Pancreas (tissue), 10 donors: ENCODE measurements at places on chromosomes 1 and 21. TPM values are rescaled to one million over a fixed set of nuclear protein-coding genes. Genes with fewer than 3 reads are reported as not detected.

The PLA2G2F gene
- not detected for total RNA-seq

The LDLRAD1 gene
- not detected for total RNA-seq

The SIM2 gene
- total RNA-seq = not detected

The OR6K3 gene
- total RNA-seq = not detected

- DNase-seq = no peak
Measured at GRCh38 chr1:199174336-199174735, 535.5 kb downstream of the PTPRC start.

DNA sequence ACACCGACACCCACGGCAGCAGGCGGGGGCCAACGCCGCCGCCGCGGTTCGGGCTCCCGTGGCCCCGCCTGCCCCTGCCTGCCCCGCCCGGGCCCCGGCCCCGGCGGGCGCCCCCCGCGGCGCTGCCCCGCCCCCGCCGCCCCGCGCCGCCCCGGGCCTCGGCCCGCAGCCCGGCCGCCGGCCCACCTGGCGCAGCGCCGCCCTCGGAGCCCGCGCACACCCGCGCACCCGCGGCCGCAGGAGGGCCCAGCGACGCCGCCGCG lies at the start of gene WNT3A:
WNT3A (plus strand) TSS at position 213 of the 263 bp plus-strand sequence. CDS start 131 bp downstream, outside the sequence.
- no peak for DNase-seq

- DNase-seq = no peak
Measured at GRCh38 chr1:226026833-226027232, 27.7 kb upstream of the SDE2 start.

GRCh38 chr1:31798086-31798432 lies 17.8 kb downstream of the SPOCD1 start:
- DNase-seq = no peak

DNA sequence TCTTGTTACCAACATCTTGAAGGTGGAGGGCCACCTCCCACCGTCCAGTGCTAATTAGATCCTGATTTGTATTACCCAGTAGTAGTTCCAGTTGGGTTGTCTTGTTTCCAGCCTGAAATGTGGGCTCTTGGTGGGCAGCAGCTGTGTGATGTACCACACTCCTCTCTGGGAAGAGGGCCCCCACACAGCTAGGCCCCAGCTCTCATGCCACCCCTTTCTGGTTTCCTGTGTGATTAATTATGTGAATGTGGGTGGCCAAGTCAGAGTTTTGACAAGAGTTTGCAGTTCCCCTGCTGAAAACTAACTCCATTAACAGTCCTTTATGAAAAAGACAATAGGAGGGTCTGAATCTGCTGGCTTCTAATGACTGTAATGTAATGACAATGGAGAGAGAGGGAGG lies 3.8 kb downstream of the HMGB4 start:
- DNase-seq = no peak

GRCh38 chr1:230681599-230681998 lies 32.3 kb downstream of the AGT start:
- no peak for DNase-seq
